ENCODE measurements at places on chromosomes 16 and 17.
A peak's percentile ranks its signal among the peaks of the same experiment; 100 is the strongest.

DNA sequence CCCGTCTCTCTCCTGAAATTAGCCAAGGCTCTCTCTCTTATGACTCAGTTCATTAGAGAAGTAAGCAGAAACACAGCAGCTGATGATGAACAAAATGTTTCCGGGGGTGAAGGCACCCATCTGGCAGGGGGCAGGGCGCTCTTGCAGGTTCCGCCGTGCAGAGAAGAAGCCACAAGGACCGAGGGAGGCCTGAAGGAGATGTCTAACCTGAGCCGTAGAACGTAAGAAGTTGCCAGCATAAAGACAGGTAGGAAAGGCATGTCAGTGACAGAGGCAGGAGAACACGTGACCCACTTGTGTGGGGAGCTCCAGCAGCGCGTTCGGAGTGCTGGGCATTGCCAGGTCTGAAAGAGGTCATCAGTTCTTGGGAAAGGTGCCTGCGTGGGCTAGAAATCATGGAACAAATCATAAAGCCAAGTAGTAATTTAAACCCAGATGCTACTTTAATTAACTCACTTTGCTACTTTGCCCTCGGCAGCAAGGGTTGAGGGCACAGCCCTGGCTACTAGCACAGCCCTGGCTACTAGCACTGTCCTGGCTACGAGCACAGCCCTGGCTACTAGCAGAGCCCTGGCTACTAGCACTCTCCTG is 198.6 kb downstream of the RPTOR start:
- DNase-seq, result no peak

- no peak for DNase-seq
These were observed 2.4 kb downstream of the CCR7 start for GRCh38 chr17:40562838-40563219.

- DNase-seq, result peak; percentile 93
These were observed 27.5 kb downstream of the ZCCHC14 start for GRCh38 chr16:87465306-87465705.

DNA sequence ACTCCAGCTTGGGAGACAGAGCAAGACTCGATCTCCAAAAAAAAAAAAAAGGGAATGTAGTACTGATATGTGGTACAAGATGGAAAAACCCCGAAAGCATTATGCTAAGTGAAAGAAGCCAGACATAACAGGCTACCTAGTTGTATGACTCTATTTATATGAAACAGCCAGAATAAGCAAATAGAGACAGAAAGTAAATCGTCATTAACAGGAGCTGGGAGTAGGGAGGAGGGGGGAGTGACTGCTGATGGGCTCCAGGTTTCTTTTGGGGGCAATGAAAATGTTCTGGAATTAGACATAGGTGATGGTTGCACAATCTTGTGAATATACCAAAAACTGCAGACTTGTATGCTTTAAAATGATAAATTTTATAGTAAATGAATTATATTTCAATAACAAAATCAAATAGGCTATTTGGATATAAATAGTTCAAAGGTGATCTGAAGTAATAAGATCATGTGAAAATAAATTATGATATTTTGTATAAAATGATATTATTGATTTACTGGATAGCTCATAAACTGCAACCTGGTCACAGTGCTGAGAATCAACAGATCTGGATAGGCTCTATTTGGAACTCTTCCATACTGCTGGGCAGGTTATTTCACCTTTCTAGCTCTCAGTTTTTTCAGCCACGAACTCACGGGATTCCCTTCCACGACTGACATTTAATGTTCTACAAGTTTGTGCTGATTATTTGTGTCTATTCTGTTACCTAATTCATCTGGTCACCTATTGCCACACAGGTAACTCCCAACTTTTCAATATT is 27.1 kb downstream of the ZNF652 start:
- peak; percentile 54 for DNase-seq

DNA sequence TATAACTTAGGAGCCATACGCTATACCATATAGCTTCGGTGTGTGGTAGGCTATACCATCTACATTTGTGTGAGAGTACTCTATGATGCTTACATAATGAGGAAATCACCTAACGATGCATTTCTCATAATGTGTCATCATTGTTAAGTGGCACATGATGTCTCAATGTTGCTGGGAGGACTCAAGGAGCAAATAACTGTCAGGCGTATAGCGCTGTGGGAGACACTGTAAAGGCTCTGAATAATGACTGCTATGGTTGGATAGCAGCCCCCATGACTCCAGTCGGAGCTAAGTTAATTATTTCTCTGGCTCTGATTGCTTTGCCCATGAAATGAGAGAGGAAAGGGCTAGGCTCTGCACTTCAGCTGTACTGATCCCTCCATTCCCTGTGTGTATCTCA is 197.2 kb downstream of the RGS9 start:
- no peak for DNase-seq

- no peak for DNase-seq
These were observed 6.4 kb upstream of the VEZF1 start for GRCh38 chr17:57994436-57994835.

Measured in fibroblast of the aortic adventitia (primary cell).